Right renal cortex interstitium (tissue), 3 donors: ENCODE measurements at places on chromosomes 6 and 20.

DNA sequence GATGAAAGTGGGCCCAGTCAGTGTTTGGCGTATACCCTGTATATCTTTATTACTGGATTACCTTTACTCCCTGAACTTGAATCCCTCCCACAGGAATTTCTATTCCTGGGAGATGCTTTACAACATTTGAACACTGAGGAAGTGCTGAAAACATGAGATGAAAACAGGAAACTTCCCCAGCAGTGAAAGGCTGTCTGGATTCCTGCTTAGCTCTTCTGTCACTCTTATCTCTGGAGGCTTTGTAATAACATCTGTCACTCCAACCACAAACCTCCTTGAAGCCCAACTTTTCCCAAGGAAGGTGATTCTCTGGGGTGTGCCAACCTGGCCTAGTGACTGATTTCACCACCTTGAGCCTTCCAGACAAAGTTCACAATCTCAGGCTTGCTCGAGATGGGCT, 264.5 kb upstream of the BMP2 start:
- no peak for DNase-seq

GRCh38 chr20:8074931-8075330, 55.4 kb upstream of the TMX4 start:
- no peak for DNase-seq

GRCh38 chr6:30689022-30689865, 1.5 kb downstream of the NRM start:
- DNase-seq = no peak

DNA sequence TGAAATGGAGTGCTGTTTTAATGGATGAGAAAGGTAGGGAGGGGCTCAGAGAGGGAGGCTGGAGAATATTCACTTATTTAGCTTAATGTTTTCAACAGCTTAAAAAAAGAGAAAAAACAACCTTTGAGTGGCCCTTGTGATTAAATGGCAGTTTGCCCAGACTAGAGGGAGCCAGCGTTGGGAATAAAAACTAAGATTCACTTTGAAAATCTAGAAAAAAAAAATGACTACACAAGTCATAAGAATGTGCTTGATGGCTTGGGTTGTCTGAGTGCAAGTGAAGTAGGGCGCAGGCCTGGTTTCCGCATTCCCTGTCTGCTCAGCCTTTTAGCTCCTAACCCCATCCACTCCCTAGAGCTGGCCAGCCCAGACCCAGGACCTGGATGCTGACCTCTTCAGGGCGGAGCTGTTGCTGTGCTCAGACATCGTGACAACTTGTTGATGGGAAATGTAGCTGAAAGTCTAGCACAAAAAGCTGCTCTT, 28.9 kb downstream of the UTRN start:
- no peak for DNase-seq

- DNase-seq = no peak
These were observed 34.0 kb upstream of the INSM1 start for GRCh38 chr20:20333866-20334265.

GRCh38 chr6:138161088-138161337, 726 bp upstream of the ARFGEF3 start:
- no peak for DNase-seq

- no peak for DNase-seq
These were observed 92.1 kb downstream of the ID4 start for GRCh38 chr6:19929312-19929711.

GRCh38 chr6:72374857-72375256, 247.0 kb upstream of the KCNQ5 start:
- DNase-seq = no peak

DNA sequence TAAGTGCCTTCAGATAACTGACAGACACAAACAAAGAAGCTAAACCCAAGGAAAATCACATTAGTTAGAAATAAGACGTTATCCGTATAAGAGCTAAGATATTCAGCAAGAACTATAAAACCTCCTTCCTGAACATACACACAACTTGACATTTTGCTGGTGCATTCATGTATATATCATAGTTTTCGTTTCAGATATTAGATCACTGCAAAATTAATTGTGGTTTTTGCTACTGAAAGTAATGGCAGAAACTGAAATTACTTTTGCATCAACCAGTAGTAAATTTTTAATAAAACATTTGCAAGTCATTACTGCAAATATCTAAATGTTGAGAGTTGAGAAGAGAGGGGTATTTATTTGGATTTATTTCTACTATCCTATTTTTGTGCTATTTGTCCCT, 26.1 kb upstream of the KCNQ5 start:
- DNase-seq = no peak

DNA sequence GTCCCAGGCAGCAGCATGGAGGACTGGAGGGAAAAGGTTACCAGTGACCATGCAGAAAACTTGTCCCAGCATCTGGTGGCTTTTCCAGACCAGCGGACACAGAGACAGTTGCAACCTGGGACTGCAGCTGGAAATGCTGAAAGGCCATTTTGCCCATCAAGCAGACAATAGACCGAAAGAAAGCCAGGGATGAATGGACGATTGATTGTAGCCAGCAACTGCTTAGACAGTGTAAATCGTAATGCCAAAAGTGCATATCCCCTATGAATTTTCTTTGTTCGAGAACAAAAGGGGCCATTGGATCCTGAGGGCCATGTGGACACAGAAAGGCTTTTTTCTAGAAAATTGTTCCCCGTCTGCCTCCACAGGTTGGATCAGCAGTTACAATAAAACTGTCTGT, 115.7 kb downstream of the MBOAT1 start:
- no peak for DNase-seq

DNA sequence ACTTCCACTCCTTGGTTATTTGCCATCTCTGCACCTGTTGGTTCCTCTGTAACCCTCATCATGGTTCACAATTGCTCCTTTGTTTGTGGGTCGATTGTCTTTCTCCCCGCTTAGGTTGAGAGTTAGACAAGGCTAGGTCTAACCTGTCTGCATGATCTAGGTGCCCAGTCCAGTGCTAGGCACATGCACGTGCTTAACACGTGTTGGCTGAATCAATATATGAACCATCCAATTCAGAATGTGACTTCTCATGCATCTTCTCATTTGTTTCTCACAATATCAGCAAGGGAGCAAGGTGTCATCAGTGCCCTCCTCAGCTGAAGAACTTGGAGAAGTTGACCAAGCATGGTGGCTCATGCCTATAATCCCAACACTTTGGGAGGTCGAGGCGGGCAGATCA, 36.9 kb upstream of the CTNNBL1 start:
- DNase-seq = no peak

- DNase-seq = no peak
These were observed 7.6 kb upstream of the ITCH start for GRCh38 chr20:34355427-34355826.

GRCh38 chr6:146339716-146340115, 203.9 kb upstream of the RAB32 start:
- DNase-seq = no peak

GRCh38 chr6:22325481-22325880, 28.6 kb upstream of the PRL start:
- no peak for DNase-seq

DNA sequence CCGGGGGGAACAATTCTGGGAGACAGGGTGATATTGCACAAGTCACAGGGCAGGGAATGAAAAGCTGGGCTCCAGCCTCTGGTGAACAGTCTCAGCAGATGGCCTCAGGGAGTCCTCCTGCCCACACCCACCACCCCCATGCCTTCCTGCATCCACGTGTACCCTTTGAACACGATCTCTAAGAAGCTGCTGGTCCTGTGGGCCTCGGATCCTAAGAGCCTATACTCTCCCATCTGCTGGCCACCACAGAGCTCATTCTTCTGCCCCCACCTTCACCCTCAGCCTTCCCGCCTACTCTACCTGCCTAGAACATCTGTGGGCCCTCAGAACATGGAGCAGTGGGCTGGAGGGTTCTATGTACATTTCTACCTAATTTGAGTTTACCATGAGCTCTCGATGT, 60.3 kb downstream of the TRERF1 start:
- DNase-seq = no peak

DNA sequence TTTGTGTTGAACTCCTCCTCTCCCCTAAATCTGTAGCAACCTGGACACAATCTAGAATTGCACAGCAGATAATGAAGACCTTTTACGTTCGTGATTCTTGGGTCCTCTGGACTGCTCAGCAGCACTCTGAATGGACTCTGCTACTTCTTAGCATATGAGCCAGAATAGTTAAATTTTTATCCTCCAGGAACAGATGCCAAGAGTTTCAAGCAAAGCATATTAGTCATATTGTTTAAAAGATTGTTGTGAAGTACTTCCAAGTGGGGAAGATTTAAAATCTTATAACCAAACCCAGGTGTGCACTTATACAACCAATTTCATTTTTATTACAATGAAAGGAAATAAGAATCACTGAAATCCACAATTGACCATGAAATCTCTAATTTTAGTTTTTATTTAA, 118.9 kb upstream of the EXOC2 start:
- DNase-seq = no peak

DNA sequence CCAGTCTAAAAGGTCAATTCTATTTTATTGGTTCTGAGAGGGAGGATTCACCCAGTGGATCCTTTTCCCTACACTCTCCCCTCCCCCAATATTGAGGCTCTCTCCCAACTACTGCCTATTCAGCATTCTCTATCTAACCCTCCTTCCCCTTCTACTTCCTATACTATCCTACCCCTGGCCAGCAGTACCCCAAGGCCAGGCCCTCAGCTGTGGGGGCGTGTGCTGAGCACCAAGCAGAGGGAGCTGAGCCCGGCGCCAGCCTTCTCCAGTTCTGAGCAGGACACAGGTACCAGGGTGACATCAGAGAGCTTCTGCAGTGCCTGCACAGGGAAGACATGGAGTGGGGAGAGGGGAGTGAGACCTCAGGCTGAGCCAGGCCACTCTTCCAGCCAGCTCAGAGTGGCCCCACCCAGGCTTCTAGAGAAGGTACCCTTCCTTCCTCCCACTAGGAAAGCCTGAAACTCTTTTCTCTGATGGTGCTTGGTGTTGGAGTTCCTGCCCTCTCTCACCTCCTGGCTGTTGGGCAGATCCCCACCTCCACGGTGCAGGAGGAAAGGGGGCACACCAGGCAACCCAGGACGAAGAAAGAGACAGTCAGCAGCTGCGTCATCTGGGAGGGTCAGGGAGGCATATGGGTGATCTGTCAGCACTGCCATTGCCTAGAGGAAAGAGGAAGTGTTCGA, 1.9 kb downstream of the DDAH2 start:
- DNase-seq = no peak

DNA sequence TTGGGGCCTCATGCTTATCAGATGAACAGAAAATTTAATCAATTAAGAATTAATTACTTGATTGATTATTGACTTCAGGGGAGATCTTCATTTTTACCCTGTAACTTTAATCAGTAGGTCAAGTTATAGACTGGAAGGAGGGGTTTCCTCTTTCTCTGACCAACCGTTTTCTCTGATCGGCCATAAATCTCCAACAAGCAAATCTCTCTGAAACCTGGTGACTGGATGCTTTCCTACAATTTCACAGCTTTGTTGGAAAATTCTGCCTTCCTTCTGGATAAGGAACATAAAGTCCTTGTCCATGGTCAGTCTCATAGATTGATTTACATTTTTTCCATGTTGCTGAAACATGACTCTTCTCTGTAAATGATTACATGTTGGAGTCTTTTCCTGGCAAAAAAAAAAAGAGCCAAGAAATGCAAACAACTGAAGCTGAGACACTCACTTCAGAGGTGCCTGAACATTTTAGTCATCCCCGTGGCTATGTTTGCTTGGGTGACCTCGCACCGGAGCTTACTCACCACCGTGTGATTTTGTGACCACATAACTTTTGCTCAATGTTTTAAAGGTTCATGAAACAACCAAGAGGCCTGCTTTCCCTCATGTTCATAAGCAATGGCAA, 31.0 kb downstream of the IRF4 start:
- DNase-seq = no peak

DNA sequence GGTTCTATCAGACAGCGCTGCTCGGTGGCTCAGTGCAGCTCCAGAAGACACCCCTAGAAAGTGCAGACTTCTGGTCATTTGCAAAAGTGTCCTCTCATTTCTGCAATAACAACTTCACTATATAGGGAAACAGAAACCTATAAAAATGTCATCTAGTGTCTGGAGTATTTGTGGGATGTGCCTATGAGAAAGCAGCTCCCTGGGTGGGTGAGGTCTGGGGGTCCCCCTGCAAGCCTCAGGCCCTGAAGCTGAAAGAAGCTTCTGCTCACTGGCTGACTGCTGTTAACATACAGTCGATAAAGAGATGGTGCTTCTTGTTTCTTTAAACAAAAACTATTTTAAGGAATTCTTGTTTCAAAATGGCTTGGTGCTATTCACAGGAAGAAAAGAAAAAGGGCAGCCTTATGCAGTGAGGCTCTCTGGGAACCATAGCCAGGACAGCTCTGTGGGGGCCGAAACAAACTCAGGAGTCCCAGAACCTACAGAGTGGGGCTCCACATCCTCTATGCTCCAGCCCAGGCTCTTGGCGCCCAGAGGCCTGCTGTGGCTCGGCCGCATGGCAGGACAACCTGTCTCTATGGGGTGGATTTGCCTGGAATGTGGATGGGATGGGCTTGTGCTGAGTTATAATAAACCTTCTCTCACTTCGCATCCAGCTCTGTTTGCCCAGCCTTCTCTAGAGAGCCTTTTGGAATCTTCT, 109.7 kb downstream of the BANF2 start:
- DNase-seq = no peak

- DNase-seq = no peak
These were observed 16.3 kb upstream of the FOXC1 start for GRCh38 chr6:1593286-1593957.

DNA sequence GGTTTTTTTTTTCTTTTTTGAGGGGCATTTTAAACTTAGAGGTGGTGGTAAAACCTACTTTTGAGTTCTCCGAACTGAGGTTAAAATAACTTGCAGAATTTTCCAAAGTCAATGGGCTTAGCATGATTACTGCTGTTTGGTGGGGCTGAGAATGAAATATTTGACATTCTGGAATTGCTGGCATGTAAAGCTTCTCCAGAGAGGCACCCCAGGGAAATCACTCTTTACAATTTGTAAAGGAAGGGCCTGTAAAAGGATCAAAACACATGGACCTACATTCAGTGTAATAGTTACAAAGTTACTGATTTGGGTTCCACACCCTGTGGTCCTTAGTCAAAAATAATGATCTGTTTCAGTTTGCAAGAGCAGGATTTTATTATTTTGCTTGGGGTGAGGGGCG, 5.5 kb downstream of the FAM217B start:
- no peak for DNase-seq

DNA sequence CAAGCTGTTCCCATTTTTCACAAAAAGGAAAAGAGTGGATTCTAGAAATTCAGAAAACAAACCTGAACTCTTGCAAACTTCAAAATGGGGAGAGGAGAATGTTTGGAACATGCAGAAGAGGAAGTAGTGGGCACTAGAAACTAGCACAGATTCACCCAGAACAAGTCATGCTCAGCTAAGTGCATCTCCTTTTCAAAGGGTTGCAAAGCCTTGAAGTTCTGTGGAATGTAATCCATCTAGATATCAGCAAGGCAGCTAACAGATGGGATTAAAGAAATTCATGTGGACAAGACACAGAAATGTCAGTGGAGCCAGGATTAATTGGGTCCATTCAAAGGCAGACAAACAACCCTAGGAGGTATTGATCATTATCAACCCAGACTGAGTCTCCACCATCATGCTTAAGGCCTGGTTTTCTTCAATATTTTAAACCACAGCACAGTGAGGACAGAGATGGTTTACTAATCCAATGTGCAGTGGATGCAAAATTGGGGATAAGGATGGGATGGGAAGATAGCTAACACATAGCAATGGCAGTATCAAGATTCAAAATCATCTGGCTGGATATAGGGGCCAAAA, 31.3 kb downstream of the KCNK5 start:
- DNase-seq = no peak

- DNase-seq = no peak
These were observed 58.7 kb upstream of the MTHFD1L start for GRCh38 chr6:150806790-150807189.
